ENCODE measurements at places on chromosomes 11 and 22. TPM values are rescaled to one million over a fixed set of nuclear protein-coding genes. Genes with fewer than 3 reads are reported as not detected.
A peak's percentile ranks its signal among the peaks of the same experiment; 100 is the strongest.

Gene TNNT3
- not detected for total RNA-seq

DNA sequence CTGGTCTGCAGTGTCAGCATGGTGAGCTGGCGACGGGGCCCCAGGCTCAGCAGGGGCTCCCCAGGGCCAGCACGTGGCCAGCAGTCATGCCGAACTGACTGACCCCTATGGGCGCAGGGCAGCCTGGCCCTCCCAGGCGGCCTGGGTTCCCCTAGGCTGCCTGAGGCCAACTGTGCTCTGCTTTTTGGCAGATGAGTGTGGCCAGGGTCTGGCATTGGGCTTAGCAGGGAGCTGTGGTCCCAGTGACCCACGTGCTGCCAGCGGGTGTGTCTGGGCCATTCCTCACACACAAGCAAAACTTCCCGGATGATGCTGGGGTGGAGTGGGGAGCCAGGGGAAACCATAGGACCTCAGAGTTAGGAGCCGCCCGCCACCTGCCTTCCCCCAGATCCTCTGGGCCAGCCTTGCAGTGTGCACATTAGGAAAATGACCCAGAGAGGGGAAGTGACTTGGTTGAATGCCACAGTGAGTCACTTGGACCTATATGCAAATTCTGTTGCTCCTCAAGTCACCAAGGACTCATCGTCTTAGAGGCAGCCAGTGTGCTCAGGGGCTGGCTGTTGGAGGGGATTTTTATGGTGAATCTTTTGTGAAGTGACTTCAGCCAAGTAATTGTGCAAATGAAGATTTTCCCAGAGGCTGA is 6.5 kb downstream of the ADORA2A start:
- peaks cover 81% of the 10 kb centered on the region for H3K4me1 ChIP-seq
- peaks cover 16% of the 10 kb centered on the region for H3K36me3 ChIP-seq
- no peaks in the 10 kb centered on the region for H3K27me3 ChIP-seq
- peak; percentile 90 for DNase-seq
- H3K27ac ChIP-seq = peak overlapping the region; percentile 90
- peak overlapping the region; percentile 56 for H3K4me3 ChIP-seq

- H3K27ac ChIP-seq = no peak overlapping the region
- no peaks in the 10 kb centered on the region for H3K4me1 ChIP-seq
- no peaks in the 10 kb centered on the region for H3K36me3 ChIP-seq
- no peaks in the 10 kb centered on the region for H3K27me3 ChIP-seq
Measured at GRCh38 chr11:106594751-106595351, 423.4 kb downstream of the GUCY1A2 start.

Gene NLRP14
- total RNA-seq = 0.05 TPM

Gene KCNJ5
- not detected for total RNA-seq

Gene OR52B6
- total RNA-seq = not detected

DNA sequence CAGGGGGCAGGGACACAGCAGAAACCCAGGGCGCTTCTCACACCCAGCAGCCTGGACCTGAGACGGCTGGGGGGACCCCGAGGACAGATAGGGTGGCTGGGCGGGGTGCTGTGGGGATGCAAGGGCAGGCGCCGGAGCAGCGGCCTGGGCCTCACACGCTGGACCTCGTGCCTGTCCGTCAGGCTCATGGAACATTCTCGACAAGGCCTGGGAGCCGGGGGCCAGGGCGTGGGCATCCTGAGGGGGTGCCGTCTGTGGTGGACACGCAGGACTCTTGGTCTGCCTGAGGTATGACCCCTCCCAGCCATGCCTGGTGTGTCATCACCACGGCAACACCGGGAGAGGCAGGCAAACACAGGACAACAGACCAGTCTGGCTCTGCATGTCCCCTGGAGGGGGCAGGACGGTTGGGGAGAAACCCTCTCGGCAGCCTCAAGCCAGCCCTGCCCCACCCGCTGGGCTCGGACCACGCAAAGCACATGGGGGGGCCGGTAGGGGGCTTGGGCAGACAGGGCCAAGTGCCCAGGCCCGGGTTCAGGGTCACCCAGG is 21.4 kb downstream of the MRPL23 start:
- no peaks in the 10 kb centered on the region for H3K27me3 ChIP-seq
- H3K4me3 ChIP-seq = no peak overlapping the region
- no peak overlapping the region for H3K27ac ChIP-seq
- no peak for DNase-seq
- no peaks in the 10 kb centered on the region for H3K4me1 ChIP-seq
- H3K36me3 ChIP-seq = no peaks in the 10 kb centered on the region

Gene CDC45
- total RNA-seq = 45.4 TPM

DNA sequence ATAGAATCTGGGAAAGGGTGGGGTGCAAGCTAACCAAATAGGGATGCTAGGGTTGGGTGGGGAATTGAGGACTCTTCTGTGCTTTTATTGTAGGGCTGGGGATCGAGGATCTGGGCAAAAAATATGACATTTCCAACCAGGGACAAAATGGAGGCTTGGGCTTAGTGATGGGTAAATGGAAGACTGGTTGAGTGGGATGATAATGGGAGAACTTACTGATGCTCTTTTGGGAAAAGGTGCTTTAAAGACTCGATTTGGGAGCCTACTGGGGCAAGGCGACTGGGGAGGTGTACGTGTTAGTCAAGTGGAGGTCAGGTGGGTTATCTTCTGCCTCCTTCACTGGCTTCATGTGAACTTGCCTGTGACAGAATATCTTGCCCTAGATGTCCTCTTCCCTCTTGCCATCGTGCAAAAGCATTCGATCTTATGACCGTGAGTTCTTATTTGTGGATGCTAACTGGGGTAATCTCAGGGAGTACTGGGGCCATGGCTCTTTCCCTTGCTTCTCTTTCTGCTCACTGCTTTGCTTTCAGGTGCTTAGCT is 10.4 kb upstream of the RBM4 start:
- H3K4me1 ChIP-seq = no peaks in the 10 kb centered on the region
- no peaks in the 10 kb centered on the region for H3K27me3 ChIP-seq
- no peak overlapping the region for H3K27ac ChIP-seq

DNA sequence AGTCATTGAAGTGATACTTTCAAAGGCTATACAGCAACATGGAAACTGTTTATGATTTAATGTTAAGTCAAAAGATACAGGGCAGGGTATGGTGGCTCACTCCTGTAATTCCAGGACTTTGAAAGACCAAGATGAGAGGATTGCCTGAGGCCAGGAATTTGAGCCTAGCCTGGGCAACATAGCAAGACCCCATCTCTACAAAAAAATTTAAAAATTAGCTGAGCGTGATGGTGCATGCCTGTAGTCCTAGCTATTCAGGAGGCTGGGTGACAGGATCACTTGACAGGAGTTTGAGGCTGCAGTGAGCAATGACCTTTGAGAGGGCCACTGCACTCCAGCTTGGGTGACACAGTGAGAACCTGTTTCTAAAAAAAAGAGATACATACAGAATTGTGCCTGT is 39.3 kb upstream of the ZBED5 start:
- H3K27ac ChIP-seq = no peak overlapping the region
- H3K4me1 ChIP-seq = no peaks in the 10 kb centered on the region
- no peaks in the 10 kb centered on the region for H3K36me3 ChIP-seq
- H3K27me3 ChIP-seq = no peaks in the 10 kb centered on the region

- no peaks in the 10 kb centered on the region for H3K36me3 ChIP-seq
- no peak overlapping the region for H3K4me3 ChIP-seq
- no peaks in the 10 kb centered on the region for H3K4me1 ChIP-seq
- peaks cover 2% of the 10 kb centered on the region for H3K27me3 ChIP-seq
Measured at GRCh38 chr11:125394296-125394695, 101.8 kb downstream of the FEZ1 start.

DNA sequence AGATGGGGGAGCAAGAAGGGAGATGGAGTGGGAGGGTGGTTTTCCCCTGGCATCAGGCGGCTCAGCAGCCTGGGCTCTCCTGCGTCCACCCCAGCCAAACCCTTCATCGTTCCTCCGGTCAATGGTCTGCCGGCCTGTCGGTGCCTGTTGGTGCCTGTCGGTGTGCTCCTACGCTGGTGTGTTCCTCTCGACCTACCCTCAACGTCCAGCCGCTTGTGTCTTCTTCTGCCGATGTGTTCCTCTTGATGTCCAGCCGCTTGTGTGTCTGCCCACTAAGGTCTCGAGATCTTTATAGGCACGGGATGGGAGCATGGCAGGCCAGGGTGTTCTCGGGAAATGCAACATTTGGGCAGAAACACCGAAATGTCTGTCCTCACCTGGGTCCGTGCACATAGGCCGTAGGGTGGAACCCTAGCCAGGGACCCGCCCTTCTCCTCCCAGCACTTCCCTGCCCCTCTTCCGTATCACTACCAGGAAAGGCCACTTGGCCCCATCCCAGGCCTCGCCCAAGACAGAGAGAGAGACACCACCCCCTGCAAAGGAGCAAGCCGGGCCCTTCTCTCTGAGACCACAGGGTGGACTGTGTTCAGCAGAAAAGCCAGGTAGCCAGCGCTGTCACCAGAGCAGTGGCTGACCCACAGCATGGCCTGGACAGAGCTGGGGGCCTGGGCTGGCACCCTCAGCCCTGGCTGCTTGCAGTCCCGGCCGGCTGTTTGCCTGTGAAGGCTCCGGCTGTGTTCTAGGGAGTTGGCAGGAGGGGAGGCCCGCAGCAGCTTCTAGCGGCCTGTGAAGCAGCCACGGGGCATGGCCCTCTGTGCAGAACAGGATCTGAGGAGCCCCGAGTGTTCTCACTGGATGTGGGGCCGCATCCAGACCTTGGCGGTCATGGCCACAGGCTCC is 61.6 kb upstream of the KCNQ1OT1 start:
- H3K27me3 ChIP-seq = no peaks in the 10 kb centered on the region
- no peak overlapping the region for H3K27ac ChIP-seq
- no peaks in the 10 kb centered on the region for H3K36me3 ChIP-seq
- no peaks in the 10 kb centered on the region for H3K4me1 ChIP-seq

Data from GM12878 (cell line).